Activated CD8-positive, alpha-beta memory T cell treated with anti-CD3 and anti-CD28 coated beads for 24 hours (primary cell): ENCODE measurements at places on chromosomes 13 and 19.

DNA sequence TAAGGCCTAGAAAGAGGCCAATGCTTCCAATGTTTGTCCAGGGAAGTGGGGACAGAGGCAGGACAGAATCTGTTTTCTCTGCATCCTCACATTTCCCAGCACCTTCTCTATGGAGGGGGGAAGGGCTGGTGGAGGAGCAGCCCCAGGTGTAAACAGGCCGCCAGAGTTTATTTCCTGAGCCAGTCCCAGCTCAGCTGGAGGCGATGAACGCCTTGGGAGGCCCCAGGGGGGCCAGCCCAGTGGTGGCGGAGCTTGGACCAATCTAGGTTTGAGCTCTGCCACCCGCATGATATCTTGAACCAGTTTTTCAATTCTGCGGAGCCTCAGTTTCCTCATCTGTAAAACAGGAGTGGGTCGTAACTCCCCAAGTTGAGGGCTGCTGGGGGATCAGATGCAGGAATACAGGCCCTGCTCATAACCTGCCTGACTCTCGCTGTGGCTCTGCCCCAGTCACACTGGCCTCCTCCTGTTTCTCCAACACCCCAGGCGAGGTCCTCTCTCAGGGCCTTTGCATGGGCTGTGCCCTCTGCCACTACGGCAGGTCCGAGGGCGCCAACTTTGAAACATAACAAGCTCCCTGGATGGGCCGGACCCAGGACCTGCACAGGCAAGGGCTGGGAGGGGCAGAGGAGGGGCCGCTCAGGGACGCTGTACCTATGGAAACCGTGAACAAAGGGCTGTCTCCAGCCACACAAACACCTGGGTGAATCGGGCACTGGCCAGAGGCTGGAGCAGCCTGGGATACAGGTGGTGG is 1.1 kb downstream of the TNFAIP8L1 start:
- no peak for DNase-seq

- no peak for DNase-seq
These were observed 8.1 kb downstream of the SULT2B1 start for GRCh38 chr19:48560095-48560530.

DNA sequence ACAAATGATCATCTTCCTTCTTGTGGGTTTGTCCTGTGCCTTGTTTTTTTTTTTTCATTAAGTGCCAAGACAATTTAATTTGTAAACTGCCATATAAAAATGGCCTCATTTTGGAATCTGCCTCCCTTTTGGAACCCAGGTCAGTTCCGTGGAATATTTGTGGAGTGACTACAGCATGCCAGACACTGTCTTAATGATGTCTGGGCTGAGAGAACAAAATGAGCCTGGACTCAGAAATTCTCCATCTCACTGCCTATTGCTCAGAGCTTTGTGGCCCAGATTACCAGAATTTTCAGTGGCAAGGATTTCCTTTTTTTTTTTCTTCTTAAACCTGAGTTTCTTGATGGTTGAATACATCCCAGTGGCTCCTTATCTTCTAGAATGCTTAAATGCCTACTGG is 340.6 kb downstream of the ENOX1 start:
- no peak for DNase-seq

GRCh38 chr13:41765813-41766212 is 195.1 kb downstream of the VWA8 start:
- no peak for DNase-seq

- no peak for DNase-seq
These were observed 51.5 kb downstream of the SKA3 start for GRCh38 chr13:21124852-21125251.

DNA sequence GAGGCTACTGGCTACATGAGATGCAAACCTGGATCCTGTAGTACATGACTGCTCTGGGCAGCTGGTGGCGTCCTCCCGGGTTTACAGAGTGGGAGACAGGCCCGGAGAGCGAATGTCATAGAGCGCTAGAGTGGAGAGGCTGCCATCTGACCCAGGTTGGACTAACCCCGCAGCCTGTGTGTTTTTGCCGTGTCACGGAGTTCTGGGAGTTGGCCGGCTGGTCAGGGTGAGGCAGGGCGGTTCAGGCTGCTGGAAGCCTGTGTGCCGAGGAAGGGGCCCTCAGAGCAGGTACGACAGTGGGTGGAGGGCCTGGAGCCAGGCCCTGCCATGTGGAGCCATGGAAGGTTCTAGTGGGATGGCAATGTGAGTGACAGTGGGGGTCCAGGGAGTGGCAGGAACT is 12.5 kb downstream of the CRTC1 start:
- DNase-seq, result no peak

- no peak for DNase-seq
These were observed 161.6 kb downstream of the RNF17 start for GRCh38 chr13:24925318-24926231.

DNA sequence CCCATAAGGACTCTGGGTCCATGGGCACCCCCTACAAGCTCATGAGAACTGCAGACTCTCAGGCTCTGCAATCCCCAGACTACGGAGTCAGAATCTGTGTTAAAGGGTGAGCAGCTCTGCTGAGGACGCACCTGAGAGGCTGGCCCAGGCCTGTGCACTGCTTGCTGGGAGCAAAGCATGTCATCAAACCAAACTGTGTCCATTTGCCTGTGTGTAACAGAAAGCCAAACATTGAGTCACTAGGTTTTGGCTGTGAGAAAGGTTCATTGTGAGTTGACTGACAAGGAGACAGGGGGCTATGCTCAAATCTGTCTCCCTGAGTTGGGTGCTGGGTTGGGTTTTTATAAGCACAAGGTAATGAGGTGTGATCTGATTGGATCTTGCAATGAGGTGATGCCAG is 22.1 kb upstream of the MTIF3 start:
- DNase-seq, result no peak

DNA sequence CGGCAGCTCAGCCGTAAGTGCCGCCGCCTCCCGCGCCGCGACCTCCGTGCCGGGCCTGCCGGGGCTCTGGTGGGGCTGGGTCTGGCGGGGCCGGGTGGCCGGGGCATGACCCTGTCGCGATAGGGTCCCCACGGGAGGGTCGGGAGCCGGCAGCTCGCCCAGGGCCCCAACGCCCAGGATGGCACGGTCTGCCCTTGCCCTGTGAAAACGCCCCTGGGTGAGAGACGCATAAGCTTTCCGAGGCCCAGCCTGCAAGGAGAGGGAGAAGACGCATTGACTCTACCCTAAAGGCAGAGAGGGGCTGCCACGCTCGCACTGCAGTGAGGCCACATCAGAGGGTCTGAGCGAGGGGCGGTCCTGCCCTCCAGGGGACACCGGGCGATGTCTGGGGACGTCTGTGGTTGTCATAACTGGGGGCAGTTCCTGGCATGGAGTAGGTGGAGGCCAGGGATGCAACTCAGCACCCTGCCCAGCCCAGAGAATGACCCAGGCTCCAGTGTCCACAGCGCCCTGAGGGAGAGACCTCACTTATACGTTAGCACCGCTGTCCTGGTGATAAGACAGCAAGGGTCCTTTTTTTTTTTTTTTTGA is 539 bp downstream of the ZNF554 start:
- DNase-seq, result no peak
